ENCODE measurements at places on chromosomes 3 and 15.

DNA sequence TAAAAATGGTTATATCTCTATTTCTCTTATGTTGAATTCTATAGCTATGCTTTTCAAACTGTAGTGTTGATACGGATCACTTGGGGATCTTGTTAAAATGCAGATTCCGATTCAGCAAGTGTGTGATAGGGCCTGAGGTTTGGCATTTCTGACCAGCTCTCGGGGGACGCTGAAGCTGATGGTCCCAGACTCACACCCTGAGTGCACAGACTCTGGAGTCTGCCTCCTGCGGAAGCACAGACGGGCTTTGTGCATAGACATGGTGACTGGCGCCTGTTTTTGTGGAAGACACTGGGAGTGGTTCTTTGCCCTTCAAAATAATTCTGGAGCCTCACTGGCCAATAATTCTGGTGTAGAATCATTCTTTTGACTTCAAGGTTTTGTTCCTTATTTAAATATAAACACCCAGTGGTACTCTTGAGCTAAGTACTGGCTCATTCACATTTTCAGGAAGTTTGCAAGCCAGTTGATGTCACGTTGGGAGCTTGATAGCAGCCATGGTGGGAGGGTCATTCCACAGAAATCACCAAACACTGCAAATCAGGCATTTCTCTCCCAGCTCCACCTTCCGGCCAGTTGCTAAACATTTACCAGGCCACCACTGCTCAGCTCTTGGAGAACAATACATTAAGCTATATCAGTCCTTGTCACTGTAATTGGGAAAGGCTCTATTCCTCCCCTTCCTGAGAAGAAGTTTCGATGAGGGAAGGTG is 19.2 kb downstream of the CLDN11 start:
- DNase-seq, result no peak

- peak; percentile 54 for DNase-seq
These were observed 11.3 kb upstream of the RPL39L start for GRCh38 chr3:187150599-187150998.

DNA sequence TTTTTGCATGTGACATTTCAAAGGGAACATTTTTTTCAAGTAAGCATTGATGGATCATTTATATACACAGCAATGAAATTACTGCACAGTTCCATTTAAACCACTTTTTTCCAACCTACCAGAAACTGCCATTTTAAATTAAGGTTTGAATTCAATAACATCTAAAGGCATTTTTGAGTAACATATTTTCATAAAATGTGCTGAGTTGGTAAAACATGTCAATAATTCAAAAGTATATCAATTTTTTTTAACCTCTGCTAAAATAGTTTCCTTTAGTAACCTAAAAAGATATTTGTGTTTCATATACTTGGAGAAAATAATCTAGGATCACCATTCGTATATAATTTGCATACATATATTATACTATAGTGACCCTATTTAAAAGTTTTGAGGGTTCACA is 355.1 kb upstream of the KCNMB2 start:
- no peak for DNase-seq

- DNase-seq, result no peak
These were observed 146.1 kb downstream of the AQP9 start for GRCh38 chr15:58284293-58284692.

- DNase-seq, result no peak
These were observed 151.0 kb upstream of the THBS1 start for GRCh38 chr15:39429898-39430357.

- DNase-seq, result no peak
These were observed 89.4 kb downstream of the PDE8A start for GRCh38 chr15:85071061-85071460.
